ENCODE measurements at places on chromosomes 5 and 9.
A peak's percentile ranks its signal among the peaks of the same experiment; 100 is the strongest.

DNA sequence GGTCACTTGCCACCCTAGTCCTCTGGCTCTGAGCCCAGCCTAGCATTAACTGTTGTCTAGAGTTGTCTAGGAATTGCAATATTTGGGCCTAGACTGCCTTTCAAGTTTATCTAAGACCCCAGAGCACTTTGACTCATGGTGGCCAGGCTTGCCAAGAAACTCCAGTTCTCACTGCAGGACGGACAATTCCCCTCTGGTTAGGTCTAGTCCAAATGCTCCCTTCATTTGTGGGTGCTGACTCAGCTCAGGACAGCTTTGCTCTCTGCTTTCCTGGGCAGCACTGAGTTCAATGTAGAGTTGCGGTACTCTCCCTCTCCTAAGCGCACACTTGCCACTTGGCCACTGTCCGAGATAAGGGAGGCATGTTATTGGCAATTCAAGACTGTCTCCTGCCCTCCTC, 619.4 kb downstream of the TLE1 start:
- no peak for DNase-seq

DNA sequence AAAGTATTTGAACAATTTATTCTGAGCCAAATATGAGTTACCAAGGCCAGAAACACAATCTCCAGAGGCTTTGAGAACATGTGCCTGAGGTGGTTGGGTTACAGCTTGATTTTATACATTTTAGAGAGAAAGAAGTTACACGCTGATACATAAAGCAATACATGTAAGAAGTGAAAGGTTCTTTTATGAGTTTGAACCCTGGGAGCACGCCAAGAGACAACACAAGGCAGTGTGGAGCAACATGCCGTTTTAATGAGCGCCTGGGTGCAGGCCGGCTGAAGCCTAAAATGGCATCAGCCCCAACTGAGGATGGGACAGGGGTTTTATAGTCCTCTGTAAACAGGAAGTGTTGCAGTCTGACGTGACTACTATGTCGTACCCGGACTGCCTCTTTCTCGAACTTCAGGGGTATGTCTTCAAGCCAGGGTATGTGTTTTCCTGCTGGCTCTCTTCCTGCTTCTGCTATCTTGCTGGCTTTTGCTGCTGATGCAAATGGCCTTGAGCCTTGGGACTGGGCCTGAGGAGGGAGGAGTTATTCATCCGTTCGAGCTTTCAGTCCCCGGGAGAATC, 193.7 kb downstream of the CYLC2 start:
- no peak for DNase-seq

GRCh38 chr9:84490206-84490841, 149.8 kb upstream of the SLC28A3 start:
- DNase-seq = no peak

GRCh38 chr9:79719989-79720388, 148.2 kb downstream of the TLE4 start:
- DNase-seq = no peak

- no peak for DNase-seq
Measured at GRCh38 chr5:125717209-125717608, 706.0 kb upstream of the GRAMD2B start.

- DNase-seq = no peak
Measured at GRCh38 chr5:179431221-179431824, 86.1 kb upstream of the ADAMTS2 start.

- DNase-seq = no peak
Measured at GRCh38 chr9:92378865-92379560, 25.4 kb downstream of the OGN start.

DNA sequence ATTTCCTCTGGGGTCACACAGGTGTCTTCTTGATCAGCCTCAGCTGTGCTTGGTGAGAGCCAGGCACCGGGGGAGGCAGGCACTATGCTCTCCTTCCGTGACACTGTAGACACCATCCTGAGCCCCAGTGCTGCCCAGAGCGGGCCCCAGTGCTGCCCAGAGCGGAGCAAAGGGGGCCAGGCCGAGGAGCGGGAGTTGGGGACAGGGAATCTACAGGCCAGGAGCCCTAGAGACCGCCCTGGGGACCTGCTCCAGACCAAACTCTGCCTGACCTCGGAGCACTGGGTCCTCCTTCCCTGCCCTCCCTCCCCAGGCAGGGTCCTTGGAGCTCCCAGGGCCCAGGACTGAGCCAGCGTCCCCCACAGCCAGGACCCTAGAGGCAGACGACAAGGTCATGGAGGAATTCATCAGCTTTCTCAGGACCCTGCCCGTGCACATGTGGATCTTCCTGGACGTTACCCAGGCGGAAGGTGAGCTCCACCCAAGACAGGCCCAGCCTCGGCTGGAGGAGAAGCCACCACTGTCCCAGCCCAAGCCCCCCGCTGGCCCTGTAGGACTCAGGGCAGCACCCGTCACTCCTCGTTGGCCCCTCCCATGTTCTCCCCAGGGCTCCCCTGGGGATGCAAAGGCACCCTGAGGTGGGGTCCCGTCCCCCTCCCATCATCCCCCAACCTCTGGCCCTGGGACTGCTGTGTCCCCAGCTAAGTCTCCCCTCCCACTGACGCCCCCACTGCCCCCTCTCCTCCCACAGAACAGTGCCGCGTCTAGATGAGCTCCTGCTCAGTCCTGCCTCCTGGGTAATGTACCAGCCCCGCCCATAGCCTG, 30.2 kb downstream of the PAEP start:
- DNase-seq = no peak

GRCh38 chr5:158952951-158953350, 146.8 kb downstream of the EBF1 start:
- DNase-seq = no peak

DNA sequence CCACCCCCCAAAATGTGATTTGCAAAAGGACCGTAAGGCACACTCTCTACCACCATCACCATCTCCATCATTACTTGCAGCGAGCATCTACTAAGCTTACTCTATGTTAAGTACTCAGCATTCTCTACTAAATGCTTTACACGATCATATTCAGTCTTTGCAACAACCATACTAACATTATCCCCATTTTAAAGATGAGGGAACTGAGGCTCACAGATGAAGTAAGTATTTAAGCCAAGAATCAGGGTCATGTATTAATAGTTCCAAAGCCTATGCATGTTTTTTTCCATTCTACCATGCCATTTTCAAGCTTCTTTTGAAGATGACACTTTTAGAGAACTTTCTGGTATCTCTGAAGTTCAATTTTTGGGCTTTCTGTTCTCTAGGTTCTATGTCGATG, 121.7 kb upstream of the ANKRD55 start:
- DNase-seq = no peak

DNA sequence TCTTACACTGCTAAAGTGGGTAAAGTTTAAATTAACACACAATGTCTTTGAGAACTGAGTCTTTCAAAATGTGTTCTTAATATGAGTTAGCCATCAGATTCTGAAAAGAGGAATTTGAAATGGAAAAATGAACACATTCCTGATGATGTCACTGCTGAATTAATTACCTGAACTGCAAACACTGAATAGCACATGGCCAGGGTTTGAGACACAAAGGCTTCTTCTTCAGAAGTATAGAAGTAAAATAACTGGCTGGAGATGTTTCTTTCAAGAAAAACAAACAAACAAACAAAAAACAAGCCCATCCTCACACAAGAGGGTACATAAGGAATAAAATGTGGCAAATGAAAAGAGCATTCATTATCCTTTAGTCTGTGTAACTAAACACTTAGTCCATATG, 7.1 kb downstream of the GLIS3 start:
- no peak for DNase-seq

- DNase-seq = no peak
Measured at GRCh38 chr5:94196953-94197352, 421.5 kb downstream of the KIAA0825 start.

- DNase-seq = no peak
Measured at GRCh38 chr5:8234179-8234770, 365.3 kb downstream of the MTRR start.

DNA sequence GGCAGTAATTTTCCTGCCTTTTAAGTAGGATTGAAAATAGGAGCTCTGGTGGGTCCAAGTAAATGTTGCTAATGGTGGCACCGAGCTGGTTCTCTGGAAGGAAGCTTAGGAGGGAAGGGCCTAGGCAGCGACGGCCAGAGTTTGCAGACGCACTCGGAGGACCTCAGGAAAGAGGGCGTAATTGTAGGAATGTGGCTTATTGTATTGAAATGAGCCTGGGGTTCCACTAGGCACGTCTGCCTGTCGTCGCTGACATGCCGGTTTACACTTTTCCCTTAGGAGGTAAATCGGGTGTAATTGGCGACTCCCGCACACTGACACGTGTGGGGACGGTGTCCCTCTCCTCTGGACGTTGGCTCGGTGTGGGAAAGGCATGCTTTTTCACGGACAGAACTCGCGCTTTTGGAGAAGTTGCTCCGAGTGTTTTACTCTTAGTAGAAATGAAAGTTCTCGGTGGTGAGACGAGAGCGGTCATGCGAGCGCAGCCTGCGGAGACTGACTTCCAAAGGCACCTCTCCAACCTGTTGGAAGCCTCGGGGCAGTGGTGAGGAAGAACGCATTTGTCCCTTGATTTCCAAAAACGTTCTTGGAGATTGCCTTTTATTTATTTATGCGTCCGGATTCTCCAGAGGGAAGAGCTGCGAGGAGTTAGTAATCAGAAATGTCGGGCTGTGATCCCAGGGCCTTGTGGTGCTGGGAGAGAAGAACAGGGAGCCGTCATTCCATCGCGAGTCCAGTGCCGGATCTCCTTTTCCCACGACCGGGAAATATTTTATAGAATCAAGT, 1.3 kb downstream of the NR4A3 start:
- DNase-seq = no peak

DNA sequence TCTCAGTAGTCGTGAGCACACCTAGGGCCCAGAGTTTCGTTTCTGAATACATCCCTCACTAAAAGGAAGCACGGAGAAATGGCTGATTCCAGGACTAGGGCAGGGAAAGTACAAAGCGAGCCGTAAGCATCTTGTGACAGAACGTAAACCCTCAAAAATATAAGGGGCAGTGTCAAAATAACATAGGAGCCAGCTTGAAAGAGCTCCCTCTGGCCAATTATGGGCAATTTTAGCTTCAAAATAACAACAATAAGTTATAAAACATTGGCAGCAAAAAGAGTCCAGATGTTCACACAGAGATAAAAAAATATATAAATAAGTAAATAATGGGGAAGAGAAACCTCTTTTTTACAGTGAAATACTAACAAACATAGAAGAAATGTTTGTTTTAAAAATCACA, 18.5 kb upstream of the GLIS3 start:
- DNase-seq = no peak

- no peak for DNase-seq
Measured at GRCh38 chr5:164317676-164318075, 812.3 kb downstream of the MAT2B start.

DNA sequence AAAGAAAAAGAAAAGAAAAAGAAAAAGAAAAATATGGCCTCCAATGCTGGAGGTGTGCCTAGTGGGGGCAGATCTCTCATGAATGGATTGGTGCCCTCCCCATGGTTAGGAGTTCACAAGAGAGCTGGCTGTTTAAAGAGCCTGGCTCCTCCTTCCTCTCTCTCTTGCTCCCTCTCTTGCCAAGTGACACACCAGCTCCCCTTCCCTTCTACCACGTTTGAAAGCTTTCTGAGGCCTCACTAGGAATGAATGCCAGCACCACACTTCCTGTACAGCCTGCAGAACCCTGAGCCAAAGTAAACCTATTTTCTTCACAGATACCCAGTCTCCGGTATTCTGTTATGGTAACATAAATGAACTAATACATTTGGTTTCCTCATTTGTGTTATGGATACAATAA, 14.4 kb upstream of the GALNT10 start:
- no peak for DNase-seq

DNA sequence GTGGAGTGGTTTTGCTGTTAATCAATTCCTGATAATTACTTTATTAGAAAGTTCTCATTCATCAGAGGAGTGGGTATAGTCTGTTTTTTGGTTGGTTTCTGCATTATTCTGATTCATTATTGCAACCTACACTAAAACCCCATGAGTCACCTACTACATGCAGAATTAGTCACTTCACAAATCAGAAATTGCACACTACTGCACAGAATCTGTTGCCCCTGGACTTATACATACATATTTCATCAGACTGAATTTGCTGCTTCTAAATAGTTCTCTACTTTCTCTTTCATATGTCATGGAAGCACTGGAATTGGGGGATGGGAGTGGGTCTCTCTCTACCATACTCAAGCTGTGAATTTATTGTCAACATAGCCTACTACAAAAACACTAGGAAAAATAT, 585.1 kb downstream of the DNAH5 start:
- DNase-seq = no peak

GRCh38 chr5:135160036-135160675, 126.1 kb upstream of the PITX1 start:
- no peak for DNase-seq

DNA sequence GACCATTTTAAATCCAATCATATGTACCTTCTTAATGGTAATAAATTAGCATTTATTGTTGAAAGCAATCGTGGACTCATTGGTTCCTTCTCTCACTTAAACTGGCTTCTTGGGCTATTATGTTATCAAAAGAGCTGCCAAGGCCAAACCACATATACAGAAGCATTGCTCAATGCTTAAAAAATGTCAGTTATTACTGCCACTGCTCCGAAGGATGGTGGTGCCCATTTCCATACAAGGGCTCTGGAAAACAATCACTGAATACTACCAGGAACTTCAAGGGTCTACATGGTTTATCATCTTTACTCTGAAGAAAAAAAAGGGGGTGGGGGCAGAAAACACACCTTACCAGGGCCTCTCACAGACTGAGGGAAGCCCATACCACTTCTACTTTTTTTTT, 104.3 kb downstream of the GNAQ start:
- DNase-seq = no peak

- DNase-seq = no peak
Measured at GRCh38 chr5:5188376-5189050, 48.4 kb downstream of the ADAMTS16 start.

GRCh38 chr9:127503947-127504886, 52.9 kb downstream of the LRSAM1 start:
- DNase-seq = peak; percentile 96

GRCh38 chr9:133113163-133113948, 7.7 kb downstream of the RALGDS start:
- DNase-seq = no peak

DNA sequence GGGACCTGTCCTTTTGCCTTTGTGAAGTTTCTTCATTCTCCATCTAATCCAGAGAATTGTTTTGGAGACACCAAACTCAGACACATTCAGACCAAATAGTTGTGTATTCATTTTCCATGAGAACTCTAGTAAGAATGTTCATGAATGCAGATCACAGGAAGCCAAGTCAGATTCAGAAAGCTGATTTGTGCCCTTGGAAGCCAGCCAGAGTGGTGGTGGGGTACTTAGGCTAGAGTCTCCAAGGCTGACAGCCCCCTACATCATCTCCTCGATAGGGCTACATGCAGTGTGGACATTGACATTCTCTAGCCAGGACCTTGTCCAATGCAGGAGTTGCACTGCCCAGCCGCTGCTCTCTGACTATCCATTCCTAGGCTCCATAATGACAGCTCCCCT, 137.6 kb downstream of the UGCG start:
- DNase-seq = no peak

Measured in endodermal cell (in vitro differentiated cells).